Ascending aorta (tissue), 2 donors: ENCODE measurements at places on chromosomes 16 and 17. TPM values are rescaled to one million over a fixed set of nuclear protein-coding genes. Genes with fewer than 3 reads are reported as not detected.
A peak's percentile ranks its signal among the peaks of the same experiment; 100 is the strongest.

OR2C1 gene
- not detected for total RNA-seq

CD7 gene
- 6.7 TPM for total RNA-seq

DOC2A gene
- not detected for total RNA-seq

DNA sequence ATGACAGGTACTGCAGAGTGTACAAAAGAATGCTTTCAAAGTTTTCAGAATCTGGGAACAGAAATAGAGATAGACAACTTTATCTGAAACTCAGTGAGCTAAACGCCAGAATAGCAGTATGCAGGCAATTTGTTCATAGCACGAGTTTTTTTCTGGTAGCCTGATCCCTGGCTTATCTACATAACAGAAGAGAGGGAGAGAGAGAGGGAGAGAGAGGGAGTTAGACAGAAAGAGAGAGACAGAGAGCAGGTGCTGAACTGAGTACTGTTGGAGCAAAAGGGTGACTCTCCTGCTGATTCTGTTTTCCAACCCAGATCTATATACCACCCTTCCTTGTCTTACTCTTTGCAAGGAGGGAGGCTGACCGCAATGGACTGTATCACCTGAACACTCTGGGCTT, 388.0 kb upstream of the CA10 start:
- DNase-seq: no peak
- no peak overlapping the region for H3K27ac ChIP-seq
- H3K4me1 ChIP-seq: no peaks in the 10 kb centered on the region
- H3K27me3 ChIP-seq: no peaks in the 10 kb centered on the region

- no peaks in the 10 kb centered on the region for H3K4me1 ChIP-seq
- no peak for DNase-seq
- no peak overlapping the region for H3K4me3 ChIP-seq
- H3K27me3 ChIP-seq: no peaks in the 10 kb centered on the region
- H3K36me3 ChIP-seq: no peaks in the 10 kb centered on the region
These were observed 170.2 kb upstream of the SALL1 start for GRCh38 chr16:51321251-51321650.

GRCh38 chr16:53991754-53992378, 287.9 kb downstream of the FTO start:
- H3K4me3 ChIP-seq: no peak overlapping the region
- H3K36me3 ChIP-seq: no peaks in the 10 kb centered on the region
- no peaks in the 10 kb centered on the region for H3K27me3 ChIP-seq
- H3K4me1 ChIP-seq: no peaks in the 10 kb centered on the region
- DNase-seq: no peak

DNA sequence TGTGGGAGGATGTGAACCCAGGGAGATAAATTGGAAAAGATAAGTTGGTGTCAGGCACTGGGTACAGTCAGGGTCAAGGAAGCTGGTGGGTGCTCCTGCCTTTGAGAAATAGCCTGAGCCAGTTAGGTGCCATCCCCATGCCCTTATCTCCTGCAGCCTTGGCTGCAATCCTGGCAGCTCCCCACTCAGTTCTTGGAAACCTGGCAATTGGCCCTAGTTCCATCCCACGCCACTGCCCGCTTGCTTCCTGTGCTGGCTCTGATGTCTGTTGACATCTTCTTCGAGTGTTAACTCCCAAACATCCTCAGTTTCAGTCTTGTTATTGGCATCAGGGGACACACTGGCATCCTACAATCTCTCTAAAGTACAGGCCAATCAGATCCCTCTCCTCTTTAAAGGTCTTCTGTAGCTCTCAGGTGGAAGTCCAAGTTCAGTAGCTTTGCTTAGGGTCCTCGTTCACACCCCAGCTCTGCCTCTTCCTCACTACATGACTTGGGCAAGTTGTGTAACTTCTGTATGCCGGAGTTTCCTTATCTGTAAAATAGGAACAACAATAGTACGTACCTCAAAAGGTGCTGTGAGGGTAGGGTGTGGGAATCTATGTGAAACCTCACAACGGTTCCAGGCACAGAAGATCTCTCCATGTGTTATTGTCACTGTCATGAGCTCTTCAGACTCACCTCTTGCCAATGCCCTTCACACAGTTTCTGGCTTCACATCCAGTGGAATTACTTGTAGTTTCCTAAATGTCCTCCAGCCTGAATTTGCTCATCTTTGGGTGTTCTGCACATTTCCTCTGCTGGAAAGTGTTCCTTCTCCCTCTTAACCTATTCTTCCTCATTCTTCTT, 13.5 kb upstream of the PRKAR1A start:
- DNase-seq: no peak
- no peak overlapping the region for H3K27ac ChIP-seq
- H3K27me3 ChIP-seq: no peaks in the 10 kb centered on the region
- no peaks in the 10 kb centered on the region for H3K36me3 ChIP-seq

GRCh38 chr16:70359552-70359951, 12.8 kb downstream of the DDX19A start:
- H3K27me3 ChIP-seq: no peaks in the 10 kb centered on the region
- H3K36me3 ChIP-seq: peaks cover 97% of the 10 kb centered on the region
- no peak overlapping the region for H3K4me3 ChIP-seq

DNA sequence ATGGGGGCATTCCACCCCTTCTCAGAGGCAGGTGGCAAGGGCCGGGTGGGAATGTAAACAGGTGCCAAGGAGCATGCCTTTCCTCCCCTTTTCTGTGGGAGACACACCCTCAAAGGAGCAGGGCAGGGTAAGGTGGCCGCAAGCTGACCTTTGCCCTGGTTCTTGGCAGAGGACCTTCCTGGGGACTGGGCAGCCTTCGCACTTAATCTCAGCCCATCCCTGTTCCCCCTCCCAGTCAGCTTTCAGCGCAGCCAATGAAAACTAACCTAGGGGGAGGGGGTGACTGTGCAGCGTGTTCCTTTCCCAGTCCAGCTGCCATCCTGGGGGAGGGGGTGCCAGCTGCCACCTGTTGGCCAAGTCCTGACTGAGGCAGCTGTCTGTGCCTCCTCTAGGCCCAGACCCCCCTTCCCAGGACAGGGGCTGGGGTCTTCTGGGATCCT, 2.8 kb downstream of the TRAF4 start:
- H3K4me1 ChIP-seq: peaks cover 15% of the 10 kb centered on the region
- H3K27me3 ChIP-seq: no peaks in the 10 kb centered on the region
- peaks cover 7% of the 10 kb centered on the region for H3K36me3 ChIP-seq
- H3K4me3 ChIP-seq: no peak overlapping the region
- peak overlapping the region; percentile 98 for H3K27ac ChIP-seq

- DNase-seq: no peak
- H3K27ac ChIP-seq: no peak overlapping the region
- no peak overlapping the region for H3K4me3 ChIP-seq
These were observed 54.5 kb downstream of the NACA2 start for GRCh38 chr17:61536422-61536955.

ABCA9 gene
- total RNA-seq: 10.9 TPM
